ENCODE measurements at places on chromosomes 12 and 14.

GRCh38 chr12:53728206-53728605 is 954 bp upstream of the CALCOCO1 start:
- DNase-seq = no peak

- DNase-seq = no peak
Observed at GRCh38 chr12:49948866-49949845, 1.4 kb upstream of the AQP2 start.

DNA sequence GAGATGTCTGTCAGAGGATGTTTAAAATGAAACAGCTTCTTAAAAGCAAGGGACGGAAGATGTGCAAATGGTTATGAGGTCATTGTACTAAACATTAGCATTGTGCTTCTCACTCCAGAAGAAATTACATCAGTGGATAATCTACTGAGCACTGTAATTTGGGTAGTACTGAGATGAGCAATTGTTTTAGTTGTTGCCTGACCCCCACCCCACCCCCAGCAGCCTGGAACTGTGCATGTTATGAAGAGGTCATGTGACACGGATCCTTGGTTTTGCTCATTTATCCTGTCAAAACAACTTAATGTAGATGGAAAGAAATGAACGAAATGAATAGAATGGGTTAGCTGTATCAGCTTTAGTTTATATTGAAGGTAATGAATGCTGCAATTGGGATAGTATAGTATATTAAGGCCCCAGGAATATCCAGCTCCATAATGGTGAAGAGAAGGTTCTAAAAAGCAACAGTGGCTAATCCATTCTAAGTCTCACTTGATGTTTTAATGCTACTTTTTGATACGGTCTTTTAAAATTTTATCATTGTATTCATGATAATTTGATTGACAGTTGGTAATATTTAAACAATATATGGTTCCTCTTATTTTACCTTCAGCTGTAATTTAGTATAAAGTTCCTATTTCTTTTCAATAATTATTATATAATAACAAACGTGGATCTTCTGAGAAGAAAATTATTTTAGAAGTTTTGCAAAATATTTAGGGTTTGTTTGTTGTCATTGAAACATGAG is 58.5 kb downstream of the WNK1 start:
- no peak for DNase-seq

GRCh38 chr12:10205220-10205807 is 7.4 kb upstream of the GABARAPL1 start:
- DNase-seq = no peak

GRCh38 chr14:75428230-75429104 is 645 bp downstream of the JDP2 start:
- no peak for DNase-seq

- no peak for DNase-seq
Observed at GRCh38 chr14:77105145-77105939, 7.3 kb downstream of the CIPC start.

DNA sequence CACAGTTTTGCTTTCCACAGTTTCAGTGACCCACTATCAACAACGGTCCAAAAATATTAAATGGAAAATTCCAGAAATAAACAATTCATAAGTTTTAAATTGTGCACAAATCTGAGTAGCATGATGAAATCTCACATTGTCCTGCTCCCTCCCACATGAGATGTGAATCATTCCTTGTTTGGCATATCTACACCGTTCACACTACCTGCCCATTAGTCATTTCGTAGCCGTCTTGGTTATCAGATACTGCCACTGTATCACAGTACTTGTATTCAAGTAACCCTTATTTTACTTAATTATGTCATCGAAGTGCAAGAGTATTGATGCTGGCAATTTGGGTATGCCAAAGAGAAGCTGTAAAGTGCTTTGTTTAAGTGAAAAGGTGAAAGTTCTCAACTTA is 145.3 kb downstream of the SLC5A8 start:
- no peak for DNase-seq

DNA sequence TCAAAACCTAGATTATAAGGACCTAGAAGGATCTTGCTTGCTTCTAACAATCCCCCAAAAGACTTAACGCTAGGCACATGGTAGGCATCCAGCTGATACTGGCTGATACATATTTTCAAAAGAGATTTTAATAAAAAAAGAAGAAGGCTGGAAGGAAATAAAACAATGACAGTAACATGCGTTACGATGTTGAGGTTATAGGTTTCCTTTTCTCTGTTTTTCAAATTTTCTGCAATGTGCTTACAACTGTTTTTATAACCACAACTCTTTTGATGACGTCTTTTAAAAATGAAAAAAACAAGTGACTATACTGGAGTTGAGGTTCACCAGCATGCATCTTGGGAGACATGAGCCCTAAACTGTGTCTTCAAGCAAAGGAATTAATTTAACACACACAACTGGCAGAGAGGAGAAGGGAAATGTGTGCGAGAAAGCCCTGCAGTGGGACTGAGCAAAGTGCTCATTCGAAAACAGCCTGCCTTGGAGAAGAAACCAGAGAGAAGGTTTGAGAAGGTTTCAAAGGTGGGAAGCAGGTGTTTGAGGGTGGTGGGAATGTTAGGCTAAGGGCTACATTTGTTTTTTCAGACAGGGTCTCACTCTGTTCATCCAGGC is 80.4 kb downstream of the DUSP16 start:
- DNase-seq = no peak

GRCh38 chr14:89578156-89578555 is 161.1 kb upstream of the FOXN3 start:
- DNase-seq = no peak

- no peak for DNase-seq
Observed at GRCh38 chr12:110279566-110280375, 1.3 kb upstream of the ATP2A2 start.

DNA sequence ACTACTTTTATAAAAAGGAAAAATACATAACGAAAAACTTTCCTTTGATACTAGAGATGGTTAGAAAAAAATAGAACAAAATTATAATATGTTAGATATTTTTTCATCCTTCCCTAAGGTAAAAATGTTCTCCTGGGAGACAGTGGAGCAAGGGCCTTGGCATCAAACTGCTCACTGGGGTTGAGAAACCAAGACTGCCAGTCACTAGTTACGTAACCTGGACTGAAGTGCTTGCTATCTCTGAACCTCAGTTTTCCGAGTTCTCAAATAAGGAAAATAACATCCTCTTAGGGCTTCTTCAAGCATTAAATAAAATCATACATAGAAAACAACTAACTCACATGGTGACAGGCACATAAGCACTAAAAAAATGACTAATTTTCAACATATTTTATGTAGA is 48.2 kb upstream of the FRMD6 start:
- DNase-seq = no peak

GRCh38 chr12:3102771-3103410 is 25.7 kb downstream of the TSPAN9 start:
- DNase-seq = no peak

GRCh38 chr14:72745546-72745945 is 148.4 kb downstream of the DPF3 start:
- no peak for DNase-seq

DNA sequence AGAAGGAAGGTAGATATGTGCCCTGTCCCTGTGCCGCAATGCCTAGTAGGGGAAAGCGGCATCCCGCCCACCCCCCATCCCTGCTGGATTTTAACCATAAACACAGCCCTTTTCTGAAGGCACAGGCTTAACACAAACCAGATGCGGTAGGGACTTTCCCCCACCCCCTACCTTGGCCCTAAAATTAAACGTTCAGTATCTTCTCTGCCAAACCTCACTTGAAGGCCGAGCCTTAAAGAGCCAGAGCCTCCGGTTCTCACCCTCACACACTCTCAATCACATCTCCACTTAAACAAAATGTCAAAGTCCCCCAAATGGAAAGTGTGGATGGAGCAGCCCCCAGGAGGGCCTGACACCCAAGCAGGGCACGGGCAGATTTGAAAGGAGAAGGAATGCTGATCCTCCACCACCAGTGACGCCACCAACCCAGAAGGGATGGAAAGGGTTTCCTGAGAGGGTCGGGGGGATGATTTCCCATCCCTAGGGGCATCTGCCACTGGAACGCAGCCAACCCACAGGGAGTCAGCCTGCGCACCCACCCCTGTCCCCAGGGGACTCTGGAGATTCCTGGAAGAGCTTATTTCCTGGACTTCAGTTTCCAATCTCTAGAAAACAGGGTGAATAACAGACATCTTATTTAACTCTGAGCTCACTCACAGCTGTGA is 26.4 kb downstream of the ACTN1 start:
- DNase-seq = no peak
